Globus pallidus (tissue), 1 donor: ENCODE measurements at places on chromosomes 2 and 18.
A peak's percentile ranks its signal among the peaks of the same experiment; 100 is the strongest.

DNA sequence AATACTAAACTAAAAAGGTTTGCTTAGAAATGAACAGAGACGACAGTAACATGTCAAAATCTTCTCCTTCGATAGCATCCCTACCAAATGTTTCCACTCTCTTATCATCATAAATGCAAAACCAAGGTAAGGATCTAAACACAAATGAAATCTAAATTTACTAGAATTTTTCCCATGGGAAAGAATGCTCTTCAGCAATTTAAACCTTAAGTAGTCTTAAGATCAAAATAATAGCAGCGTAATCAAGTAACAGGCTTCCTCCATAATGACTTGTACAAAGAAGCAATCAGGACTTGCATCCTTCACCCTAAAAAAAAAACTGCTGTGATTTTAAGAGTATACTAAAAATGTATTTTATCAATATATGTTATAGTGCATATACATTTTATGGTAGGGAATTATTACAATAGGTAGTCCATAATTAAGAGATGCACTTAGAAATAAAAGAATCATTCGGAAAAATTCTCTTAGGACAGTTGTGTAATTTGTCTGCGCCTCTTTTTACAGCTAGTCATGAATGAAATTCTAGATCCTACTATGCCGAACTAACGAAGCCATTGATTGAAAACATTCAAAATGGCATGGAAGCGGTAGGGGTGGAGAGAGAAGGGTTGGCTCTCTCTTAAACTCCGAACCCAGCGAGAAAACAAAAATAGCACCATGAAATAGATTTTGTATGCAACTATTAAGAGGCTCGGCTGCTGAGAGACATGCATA, 1.3 kb downstream of the PGAP1 start:
- peak; percentile 47 for DNase-seq

DNA sequence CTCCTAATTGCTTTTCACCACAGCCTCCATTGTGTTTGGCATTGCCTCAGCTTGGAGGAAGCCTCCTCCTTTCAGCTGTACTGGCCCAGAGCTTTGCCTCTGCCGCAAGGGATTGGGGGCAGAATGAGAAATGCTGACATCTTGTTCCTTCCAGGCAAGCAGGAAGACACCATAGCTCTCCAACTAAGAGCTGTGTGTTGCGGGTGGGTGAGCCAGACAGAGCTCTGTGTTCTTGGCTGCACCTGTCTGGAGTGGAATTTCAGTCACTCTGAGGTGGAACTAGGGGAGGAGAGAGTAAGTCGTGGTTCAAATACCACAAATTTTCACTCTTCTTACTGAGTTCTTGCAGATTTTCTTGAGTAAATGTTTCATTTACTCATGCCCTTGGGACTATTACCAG, 36.6 kb upstream of the KCNF1 start:
- no peak for DNase-seq

- DNase-seq = no peak
Observed at GRCh38 chr2:26034637-26034992, 731 bp downstream of the RAB10 start.

- DNase-seq = no peak
Observed at GRCh38 chr2:79729532-79729931, 216.7 kb downstream of the CTNNA2 start.

GRCh38 chr2:85674417-85674816, 6.4 kb upstream of the SFTPB start:
- no peak for DNase-seq

- no peak for DNase-seq
Observed at GRCh38 chr2:63834401-63834800, 7.3 kb upstream of the UGP2 start.

- DNase-seq = no peak
Observed at GRCh38 chr18:50748243-50749229, 71.3 kb downstream of the MRO start.

- DNase-seq = no peak
Observed at GRCh38 chr2:49978341-49978740, 824.0 kb upstream of the FSHR start.

DNA sequence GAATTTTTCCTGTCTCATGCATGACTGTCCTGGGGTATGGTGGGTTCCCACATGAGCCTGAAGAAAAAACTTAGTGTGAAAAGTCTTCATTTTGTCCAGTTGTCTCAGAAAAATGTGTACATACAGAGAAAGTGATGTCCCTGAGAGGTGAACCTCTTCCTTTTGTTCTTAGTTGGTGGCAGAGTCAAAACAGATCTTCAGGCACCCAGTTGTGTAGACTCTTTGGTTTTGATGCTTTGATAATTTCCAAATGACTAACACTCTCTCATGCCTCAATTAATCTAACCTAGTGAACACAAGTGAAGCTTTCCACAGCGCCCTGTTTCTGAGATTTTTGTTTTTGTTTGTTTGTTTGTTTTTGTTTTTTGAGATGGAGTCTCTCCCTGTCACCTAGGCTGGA, 273.5 kb downstream of the PIK3C3 start:
- DNase-seq = no peak

DNA sequence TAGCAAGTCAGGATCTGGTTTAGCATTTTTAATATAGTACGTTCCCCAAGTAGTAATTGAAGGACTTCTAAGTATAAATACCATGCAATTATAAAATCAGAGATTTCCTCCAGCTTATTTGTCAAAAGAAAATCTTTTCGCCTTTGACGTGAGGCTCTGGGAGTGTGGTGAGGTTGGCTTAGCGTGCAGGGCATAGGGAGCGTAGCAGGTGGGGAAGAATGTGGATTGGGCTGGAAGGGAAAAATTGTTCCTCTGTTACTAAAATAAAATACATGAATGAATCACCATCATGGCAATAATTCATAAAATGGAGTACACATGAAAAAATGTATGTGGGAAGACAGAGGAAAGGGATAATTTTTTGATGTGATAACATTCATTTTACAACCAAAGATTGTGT, 5.4 kb upstream of the IL1RL2 start:
- DNase-seq = no peak

GRCh38 chr2:133667085-133667484, 98.8 kb upstream of the NCKAP5 start:
- DNase-seq = no peak

DNA sequence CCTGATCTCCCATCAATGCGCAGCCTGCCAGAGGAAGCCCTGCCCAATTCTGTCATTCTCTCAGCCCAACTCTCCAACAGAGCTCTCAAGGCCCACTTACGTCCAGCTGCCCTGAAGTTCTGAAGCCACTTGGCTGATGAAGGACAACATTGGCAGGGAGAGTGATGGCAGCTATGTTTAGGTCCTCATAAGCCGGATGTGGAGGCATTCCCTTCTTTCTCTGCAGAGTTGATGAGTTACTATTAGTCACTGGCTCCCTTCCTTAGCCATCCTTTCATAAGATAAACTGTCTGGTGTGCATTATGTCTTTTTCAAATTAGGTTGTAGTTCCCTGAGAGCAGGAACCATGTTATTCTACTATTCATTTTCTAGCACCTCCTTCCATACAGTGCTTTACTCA, 22.5 kb upstream of the TACR1 start:
- no peak for DNase-seq

DNA sequence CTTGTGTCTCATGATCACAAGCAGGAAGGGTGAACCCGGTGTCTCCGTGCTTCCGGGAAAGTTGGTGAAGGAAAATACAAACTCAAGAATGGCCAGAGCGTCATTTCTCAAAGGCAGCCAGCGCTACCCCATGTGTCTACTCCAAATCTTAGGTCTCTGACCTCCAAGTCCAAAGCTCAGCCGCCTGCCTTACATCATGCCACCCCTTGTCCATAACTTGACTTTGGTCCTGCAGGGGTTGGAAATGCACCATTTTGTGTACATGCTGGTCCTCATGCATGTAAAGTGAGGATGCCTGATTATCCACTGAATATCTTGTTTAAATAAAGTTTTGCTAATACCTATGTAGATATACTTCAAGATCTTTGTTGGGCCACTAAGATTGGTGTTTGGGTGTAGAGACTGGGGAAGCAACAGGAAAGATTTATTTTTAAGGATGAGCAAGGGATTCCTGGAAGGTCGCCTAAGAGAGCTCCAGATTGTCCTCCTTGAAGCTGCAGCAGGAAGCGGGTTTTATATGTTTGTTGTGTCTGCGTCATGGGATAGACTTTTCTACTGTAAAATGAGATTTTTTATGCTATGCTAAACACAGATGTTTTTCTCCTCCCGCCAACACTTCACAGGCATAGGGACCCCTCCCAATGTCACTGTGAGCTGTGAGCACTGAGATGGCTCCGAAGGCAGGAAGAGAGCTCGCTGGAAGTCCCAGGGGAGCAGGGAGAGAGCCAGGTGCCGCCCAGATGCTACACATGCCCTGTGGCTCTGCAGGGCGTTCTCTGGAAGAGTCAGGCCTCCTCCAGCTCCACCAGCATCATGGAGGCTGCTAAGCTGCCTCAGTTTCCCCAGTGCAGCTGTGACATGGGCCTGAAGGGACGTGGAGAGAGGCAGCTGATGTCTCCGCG, 176.2 kb upstream of the HDAC4 start:
- no peak for DNase-seq

DNA sequence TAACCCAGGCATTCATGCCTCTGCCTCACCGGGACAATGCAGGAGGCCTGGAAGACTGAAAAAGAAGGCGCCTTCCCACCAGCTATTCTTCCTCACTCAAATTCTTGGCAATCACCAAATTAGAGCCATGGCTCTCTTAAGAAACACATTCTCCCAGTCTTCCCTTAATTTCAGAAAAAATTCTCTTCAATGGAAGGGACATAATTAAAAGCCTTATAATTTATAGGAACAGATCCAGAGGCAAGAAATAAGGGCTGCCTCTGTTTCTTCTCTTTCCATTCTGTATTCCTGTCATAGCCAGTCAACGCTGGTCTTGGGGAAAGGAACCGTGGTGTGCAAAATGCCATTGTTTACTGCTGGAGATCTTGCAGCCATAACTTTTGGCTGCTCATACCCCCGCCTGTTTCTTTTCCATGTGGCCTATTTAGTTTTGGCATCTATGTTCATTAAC, 32.8 kb downstream of the DTNA start:
- peak; percentile 66 for DNase-seq

DNA sequence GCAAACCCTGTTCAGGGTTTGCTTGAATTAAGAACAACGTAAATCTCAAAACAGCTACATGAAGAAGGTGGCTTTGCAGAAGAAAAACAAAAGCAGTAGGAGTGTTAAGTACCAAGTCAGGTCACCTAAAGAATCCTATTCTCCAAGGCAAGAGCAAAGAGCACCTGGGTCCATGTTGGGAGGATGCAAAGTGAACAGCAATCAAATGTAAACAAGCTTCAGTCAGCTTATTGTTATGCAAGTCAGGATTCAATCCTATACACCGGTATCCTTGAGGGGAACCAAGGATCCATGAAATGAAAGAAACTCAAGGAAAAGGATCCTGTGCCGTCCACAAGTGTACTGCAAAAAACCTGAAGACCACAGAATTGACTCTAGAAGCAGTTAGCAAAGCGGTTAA, 261.0 kb upstream of the DDX18 start:
- DNase-seq = no peak

- DNase-seq = no peak
Observed at GRCh38 chr2:239763433-239764097, 261.6 kb downstream of the NDUFA10 start.
